ENCODE measurements at places on chromosomes 4 and X.
A peak's percentile ranks its signal among the peaks of the same experiment; 100 is the strongest.

DNA sequence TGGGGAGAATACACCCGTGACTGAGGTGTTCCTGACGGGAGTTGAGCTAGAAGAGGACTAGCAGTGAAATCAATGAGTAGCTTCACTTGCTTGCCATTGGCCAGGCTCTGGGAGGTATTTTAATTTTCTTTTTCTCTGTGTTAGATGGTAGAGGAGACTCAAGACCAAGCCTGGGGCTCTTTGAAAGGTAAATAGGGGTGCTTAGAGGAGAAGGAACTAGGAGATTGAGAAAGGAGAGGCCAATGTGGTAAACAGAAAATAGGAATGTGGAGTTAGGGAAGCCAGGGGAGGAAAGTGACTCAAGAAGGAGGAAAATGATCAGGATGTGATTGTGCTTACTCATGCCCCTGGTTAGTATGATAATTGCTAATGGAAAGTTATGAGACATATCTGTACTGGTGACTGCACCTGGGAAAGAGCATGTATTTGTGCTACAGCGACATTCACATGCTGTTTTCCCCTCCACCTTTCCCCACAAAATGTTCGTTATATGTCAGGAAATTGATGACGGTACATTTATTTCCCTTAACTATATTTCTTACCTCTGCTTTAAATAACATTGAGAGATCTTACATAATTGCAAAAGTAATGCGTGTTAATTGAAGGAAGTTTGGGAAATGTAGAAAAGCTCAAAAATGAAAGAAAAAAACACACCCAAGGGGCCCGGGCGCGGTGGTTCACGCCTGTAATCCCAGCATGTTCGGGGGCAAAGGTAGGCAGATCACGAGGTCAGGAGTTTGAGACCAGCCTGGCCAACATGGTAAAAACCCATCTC is 16.9 kb upstream of the LRBA start:
- no peak for DNase-seq

- no peak for DNase-seq
These were observed 31.5 kb downstream of the SEPTIN6 start for GRCh38 chrX:119661486-119661885.

- DNase-seq, result no peak
These were observed 19.1 kb upstream of the ZXDA start for GRCh38 chrX:57929373-57929772.

DNA sequence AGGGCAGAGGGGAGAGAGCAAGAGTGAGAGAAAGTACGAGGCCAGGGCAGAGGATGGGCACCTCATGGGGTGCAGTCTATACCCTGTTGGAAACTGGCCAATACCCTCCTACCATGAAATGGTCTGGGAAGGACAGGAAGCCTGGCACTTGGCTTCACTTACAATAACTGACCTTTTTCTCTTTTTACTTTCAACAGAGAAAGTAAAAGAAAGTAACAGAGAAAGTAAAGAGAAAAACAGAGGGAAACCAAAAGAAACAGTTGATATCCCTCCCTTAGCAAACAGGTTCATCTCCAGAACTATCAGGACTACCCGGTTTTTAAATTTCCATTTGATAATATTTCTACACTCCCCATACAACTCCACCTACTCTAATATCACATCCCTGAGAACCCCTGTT is 20.6 kb downstream of the ARL13A start:
- no peak for DNase-seq

GRCh38 chr4:99894998-99895397 is 771 bp upstream of the LAMTOR3 start:
- DNase-seq, result no peak

GRCh38 chr4:88619971-88620370 is 27.7 kb downstream of the HERC3 start:
- no peak for DNase-seq

- no peak for DNase-seq
These were observed 31.9 kb downstream of the BCORL1 start for GRCh38 chrX:130014356-130014755.

DNA sequence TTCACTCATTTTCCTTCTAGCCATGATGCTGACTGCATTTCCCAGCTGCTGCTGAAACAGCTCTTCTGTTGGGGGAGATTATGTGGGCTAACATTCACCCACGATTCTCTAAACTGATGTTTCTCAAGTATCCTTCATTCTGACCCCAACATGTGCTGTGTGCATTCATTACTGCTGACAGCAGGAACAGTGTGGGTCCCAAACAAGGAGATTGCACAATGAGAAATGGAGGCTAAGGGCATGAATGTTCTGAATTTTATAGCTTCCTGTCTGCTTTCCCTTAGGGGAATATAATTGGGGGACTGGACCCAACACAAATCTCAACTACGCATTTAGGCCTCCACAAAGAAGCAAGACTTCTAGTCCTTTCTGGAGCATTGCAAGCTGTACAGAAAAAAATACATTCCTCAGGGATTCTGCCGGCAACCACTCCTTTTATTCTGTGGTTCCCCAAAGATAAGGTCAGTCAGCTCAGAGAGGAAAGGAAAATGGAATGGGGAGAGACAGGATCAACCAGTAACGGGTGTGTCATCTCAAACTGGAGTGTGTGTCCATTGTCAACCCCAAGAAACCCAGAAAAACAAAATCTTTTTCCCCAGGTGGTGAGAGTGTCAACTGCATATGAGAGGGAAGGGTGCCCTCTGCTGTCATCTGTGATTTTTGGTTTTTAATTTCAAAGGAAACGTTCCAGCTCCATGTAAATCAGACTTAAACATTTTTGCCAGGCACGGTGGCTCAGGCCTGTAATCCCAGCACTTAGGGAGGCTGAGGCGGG is 81.5 kb upstream of the EGFL6 start:
- peak; percentile 26 for DNase-seq

GRCh38 chr4:98261405-98262291 is 464 bp downstream of the RAP1GDS1 start:
- no peak for DNase-seq

DNA sequence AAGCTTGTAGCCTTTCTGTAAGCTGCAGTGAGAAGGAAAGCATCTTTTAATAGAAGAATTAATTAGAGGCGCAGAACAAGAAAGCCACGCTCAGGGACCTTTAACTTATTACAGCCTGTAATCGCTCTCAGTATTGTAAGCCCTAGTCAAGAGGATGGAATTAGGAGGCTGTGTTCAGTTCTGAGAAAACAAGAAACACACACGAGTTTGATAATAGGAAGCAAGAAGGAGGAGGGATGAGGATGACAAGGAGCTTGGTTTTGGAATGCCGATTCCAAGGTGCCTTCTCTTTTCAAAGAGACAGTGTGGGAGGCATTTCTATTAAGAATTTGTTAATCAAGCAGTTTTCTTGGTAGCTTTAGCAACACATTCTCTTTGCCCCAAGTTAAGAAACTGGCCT is 69.3 kb downstream of the NYX start:
- no peak for DNase-seq

Measured in SK-N-MC (cell line).